SJCRH30 (cell line): ENCODE measurements at places on chromosomes 4 and X.

DNA sequence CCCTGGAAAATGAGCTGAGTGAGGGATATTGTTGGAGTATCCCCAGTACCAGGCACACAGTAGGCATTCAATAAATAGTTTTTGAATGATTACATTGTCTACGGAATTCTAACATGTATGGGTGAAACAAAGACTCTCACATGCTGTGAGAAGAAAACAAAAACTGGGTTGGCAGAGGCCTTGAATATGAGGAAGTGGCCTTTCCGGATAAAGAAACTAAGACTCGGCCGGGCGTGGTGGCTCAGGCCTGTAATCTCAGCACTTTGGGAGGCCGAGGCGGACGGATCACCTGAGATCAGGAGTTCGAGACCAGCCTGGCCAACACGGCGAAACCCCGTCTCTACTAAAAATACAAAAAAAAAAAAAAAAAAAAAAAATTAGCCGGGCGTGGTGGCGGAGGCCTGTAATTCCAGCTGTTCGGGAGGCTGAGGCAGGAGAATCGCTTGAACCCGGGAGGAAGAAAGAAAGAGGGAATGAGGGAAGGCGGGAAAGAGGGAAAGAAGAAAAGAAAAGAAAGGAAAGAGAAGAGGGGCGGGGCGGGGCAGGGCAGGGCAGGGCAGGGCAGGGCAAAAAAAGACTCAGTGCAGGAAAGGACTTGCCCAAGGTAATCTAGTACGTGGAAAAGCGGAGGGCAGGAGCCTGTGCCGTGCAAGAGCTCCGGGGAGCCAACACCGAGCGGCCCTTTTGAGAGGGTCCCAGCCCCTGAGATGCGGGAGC is 689 bp upstream of the TMA16 start:
- DNase-seq = no peak

GRCh38 chr4:41835321-41835995 is 86.9 kb upstream of the PHOX2B start:
- no peak for DNase-seq

- no peak for DNase-seq
Observed at GRCh38 chrX:776061-776460, 145.5 kb downstream of the SHOX start.

DNA sequence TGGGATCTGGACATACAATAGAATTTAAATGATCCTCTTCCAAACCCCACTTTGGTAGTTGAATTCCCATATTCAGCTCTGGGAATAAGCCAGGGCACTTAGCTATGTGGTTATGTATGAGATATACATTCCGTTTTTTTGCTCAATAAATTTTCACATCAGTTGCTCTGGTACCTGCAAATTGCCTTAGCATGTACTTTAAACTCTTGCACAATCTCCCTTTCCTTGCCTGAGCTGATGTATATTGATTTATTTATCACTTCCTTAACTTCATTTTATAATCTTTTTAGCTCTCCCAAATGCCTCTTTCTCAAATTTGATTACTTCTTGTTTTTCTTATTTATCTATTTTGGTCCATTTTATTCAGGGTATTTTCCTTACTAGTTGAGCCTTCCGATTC is 90.1 kb upstream of the AGA start:
- no peak for DNase-seq

DNA sequence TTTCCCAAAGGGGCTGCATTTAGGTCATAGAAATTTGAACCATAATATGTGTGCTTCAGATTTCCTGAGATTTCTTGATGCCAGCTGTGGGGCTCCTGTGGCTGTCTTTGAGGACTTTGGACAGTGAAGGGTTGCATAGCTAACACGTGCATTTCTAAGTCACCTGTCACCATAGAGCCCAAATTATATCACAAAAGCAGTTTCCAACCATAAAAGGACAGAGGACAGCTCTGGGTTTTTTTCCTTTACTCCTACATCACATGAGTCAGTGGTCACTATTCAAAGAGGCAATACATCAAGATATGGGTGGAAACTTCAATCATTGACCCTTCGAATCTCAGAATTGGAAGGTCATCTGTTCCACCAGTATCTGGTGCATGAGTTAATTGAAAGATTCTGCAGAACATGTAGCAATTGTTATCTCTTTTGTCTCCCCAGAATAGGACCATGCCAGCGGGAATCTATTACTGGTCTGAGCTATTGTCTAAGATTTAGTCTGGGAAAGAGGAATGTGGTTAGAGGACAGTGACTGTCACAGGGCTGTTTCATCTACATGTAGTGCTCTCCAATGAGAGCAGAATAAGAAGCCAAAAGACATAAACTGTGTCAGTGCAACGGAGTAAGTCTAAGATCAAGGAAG is 133.5 kb downstream of the AASDH start:
- DNase-seq = no peak

DNA sequence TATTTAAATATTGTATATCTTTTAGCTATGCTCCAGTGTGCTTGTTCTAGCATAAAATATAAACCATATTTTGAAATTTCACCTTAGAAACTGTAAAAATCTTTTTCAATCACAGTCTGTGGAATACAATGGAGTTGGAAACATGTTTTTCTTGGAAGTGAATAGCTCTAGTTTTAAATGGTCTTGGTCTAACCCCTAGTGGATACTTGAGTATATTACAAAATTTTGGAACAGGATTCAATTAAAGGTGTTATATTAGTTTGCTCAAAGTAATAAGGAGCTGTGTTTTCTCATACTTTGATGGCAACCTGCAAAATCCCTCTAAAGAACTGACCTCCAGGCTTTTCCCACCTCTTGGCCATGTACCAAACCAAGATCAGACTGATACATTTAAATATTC is 48.2 kb downstream of the STK26 start:
- DNase-seq = peak; percentile 9

DNA sequence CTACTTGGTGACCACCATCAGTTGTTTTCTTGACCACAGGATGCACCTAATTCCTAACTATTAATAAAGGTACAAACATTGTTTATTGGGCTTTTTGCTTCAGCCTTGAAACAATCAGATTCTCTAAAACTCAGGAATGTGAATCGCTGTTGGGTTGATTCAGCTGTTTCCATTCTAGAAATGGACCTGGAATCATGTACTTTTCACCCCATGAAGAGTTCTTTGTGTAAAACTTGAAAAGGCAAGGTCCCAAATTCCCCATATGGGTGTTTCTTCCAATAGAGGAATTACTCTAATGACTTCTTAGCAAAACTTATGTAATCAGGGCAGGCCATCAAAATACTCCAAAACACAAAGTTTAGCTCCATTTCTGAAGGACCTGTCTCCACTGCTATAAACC is 7.4 kb downstream of the AFAP1 start:
- DNase-seq = no peak

- peak; percentile 78 for DNase-seq
Observed at GRCh38 chr4:109702950-109703663, at the start of gene CASP6. TSS of gene CASP6 (minus strand) at chr4:109703445. CDS start at chr4:109703395, 50 bp downstream.

DNA sequence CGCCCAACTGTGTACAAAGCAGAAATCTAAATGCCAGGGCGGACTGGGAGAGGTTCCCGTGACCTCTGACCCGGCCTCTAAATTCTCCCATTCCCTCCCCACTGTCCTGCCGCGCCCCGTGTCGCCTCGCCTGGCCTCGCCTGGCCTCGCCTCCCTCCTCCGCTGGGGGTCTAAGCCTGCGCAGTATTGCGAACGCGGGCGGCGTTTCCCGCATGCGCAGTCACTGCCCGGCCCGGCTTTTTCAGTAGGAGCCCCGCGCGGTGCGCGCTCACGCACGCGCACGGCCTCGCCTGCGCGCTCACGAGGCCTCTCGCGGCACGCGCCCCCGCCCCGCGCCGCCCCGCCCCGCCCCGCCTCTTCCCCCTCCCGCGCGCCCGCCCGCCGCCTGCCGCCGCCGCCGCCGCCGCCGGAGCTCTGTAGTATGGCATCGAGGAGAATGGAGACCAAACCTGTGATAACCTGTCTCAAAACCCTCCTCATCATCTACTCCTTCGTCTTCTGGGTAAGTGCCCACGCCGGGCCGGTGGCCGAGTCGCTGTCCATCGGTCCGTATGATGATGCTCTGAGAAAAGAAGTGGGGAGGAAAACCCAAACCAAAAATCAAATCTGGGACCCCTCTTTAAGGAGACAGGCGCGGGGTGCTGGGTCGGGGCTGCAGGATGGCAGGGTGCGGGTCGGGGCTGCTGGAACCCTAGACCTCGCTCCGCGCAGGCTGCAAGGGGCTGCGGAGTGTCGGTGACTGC is at the start of gene TSPAN7:
TSS of gene TSPAN7 (plus strand) at position 417 of the 743 bp plus-strand sequence. CDS start at position 422, 5 bp downstream.
- peak; percentile 76 for DNase-seq

- no peak for DNase-seq
Observed at GRCh38 chr4:40193016-40193571, 3.7 kb upstream of the RHOH start.

DNA sequence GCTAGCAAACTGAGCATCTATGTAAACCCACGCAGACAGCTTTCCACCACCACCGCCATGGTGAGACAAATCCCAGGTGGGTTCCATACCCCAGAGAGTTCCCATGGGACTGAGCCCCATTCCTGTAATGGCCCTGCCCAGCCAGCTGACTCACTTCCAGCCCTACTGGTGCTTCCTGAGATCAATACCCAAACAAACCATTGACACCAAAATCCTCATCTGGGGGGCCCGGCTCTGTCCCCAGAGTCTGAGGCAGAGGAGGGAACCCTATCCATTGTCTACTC is 30.1 kb upstream of the JAKMIP1 start:
- DNase-seq = no peak

DNA sequence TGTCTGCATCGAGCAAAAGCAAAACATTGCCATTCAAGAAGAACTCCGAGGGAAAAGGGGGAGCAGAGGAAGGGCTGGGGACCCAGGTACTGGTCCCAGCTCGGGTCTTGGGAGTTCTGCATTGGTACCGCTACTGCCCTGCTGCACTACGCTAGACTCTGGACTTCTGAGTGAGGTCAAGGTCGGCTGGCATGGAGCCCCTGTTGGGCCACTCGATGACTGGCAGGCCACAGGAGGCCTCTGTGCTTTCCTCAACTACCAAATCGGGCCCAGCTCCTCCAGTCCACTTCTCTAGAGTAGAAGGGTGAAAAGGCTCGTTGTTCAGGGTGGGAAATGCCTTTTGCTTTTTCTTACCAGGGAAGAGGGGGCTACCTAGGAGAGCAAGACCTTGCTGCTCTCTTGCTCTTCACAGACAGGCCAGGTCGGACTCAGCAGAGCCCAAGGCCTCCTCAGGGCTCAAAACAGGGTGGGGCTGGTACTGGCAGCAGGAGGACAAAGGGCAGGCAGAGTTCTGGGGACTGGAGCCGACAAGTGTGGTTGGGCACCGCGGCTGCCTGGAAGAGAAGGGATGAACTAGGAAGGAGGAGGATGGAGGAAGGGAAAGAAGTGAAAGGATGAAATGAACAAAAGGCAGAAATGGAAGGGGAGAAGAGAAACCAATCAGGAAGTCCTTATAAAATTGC is 8.9 kb upstream of the IRAK1 start:
- no peak for DNase-seq

DNA sequence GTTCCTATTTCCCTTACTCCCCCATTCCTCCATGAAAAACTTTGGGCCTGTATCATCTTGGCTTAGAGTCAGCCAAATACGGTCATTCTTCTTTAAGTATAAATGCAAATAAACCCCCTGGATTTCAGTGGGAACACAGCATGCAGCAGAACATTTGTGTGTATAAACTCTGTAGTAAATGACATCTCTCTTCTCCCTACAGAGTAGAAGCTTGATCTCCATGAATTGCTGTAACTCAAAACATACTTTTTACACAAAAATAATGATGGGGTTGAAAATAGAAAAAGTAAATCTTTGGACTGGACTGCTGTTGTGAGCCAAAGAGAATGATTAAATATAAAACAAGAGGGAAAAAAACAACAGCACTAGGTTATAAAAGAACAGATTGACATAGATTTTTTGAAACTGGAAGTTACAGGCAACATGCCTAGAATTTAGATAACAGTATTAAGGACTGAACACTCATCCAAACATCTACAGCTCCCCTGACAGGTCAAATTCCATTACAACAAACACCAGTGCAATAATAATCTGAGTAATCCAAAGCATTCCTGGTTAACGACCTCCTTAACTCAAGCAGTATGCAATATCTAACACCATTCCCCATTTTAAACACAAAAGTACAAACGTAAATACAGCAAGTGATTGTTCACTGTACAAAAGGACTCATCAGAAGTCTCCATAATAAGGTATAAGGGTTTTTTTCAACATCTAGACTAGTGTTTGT is 30.7 kb downstream of the TSPAN5 start:
- no peak for DNase-seq

- no peak for DNase-seq
Observed at GRCh38 chrX:446245-446644, 59.5 kb upstream of the PPP2R3B start.

DNA sequence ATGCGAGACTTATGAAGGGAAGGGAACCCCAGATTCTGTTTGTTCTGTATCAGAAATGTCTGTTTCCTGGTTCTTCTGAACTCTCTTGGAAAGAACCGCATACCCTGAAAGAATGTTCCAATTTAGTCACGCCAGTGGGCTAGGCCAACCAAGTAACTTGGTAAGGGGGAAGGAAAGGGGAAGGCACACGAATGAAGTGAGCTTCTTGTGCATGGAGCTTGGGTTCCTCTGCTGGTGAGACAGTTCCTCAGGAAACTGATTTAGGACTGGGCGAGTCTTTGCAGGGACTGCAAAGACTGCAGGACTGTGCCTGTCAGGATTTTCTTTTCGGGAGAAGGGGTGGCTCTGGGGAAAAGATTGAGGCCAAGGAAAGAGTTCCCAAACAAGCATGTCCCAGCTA is 35.6 kb downstream of the FRMPD3 start:
- DNase-seq = no peak

- DNase-seq = no peak
Observed at GRCh38 chrX:71292669-71293365, 8.7 kb upstream of the ITGB1BP2 start.

GRCh38 chr4:54764476-54764875 is 106.7 kb downstream of the KIT start:
- DNase-seq = peak; percentile 94

DNA sequence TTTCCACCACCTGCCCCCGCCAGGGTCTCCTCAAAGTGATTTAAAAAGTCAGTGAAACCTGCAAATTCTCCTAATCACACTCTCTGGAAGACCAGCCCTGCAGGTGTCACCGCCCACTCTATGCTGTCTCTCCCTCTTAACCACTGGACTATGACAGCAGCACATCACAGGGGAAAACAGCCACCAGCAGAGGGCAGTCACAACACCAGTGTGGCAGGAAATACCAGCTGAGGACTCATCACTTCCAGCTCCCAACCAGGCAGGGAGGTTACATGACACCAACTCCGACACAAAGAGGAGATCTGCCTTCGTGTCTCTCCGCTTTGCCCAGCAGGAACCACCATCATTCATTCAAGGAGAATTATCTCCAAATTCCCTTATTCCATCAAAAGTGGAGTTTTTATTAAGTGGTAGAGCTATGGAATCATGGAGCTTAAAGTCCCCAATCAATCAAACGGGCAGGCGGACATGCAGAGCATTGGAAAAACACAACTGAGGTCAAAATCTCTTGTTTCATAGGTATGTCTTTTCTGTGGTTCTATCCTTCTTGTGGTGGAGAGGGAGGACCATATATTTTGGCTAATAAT is 91.3 kb downstream of the NSUN7 start:
- peak; percentile 82 for DNase-seq

DNA sequence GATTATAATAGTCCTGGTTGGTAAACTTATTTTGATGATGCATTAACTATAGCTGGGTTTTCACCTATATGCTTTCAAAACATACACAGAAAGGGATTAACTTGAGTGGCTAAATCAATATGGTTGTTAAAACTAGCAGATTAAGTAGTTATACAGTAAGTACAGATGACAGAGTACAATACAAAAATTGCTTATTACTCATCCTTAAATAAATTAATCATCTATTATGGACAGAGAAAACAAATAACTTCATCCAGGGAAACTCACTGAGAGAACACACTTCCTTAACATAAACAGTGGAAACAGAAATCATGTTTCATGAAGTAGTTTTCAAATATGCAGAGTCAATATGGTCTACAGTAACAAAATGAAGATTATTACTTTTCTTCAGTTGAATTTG is 133.4 kb downstream of the AREG start:
- DNase-seq = no peak
